ENCODE measurements at places on chromosomes 2 and 18. TPM values are rescaled to one million over a fixed set of nuclear protein-coding genes. Genes with fewer than 3 reads are reported as not detected.

DNA sequence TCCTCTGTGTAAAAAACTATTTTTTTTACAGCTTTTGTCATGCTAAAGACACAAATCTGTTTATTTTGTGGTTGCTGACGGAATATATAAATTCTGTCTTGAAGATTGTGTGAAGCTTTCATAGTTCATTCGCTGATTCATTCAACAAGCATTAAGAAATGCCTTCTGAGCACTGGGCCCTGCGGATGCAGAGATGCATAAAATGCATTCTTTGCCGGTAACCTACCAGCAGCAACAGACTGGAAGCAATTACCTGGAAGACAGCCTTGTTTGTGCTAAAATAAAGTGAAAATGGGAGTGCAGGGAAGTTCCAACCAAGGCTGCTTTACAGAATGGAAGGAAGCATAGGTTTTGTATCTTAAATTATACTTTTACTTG is 119.7 kb downstream of the PMAIP1 start:
- H3K36me3 ChIP-seq, result no peaks in the 10 kb centered on the region
- H3K4me3 ChIP-seq, result no peak overlapping the region
- H3K27ac ChIP-seq, result no peak overlapping the region
- H3K4me1 ChIP-seq, result no peaks in the 10 kb centered on the region

DNA sequence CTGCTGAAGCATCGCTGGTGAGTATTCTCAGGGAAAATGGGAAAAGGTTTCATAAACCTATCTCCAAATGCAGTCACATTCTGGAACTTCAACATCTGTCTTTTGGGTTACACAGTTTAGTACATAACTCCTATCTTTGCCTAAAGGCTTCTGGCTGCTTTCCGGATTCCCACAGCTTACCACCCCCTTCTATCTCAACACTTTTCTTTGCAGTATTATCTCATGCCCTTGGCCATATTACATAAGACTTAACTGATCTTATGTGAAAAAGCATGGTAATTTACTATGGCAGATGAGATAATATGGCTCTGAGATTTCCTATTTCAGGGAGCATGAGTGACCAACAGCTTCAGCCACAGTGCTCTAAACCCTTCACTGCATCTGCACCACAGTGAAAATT is 369.3 kb upstream of the LINC00305 start:
- no peaks in the 10 kb centered on the region for H3K27me3 ChIP-seq
- H3K27ac ChIP-seq, result no peak overlapping the region
- H3K36me3 ChIP-seq, result no peaks in the 10 kb centered on the region
- H3K4me1 ChIP-seq, result no peaks in the 10 kb centered on the region
- DNase-seq, result no peak
- H3K4me3 ChIP-seq, result no peak overlapping the region

DNA sequence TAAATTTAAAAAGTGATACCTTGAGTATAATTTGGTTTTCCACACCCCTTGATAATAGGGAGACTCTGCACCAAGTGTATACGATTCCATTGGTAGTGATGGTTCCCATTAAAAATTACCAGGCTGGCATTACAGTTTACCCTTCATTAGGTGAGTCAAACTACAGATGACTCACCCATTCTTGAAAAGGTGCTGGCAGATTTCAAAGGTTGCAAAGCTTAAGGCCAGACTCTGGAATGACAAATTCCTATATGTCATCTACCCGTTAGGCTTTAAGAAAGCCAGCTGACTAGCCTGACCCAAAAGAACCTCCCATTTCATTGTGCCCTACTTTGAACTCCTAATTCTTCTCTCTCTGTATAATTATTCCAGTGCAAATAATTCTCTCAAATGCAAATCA is 124.4 kb downstream of the LRRTM4 start:
- no peaks in the 10 kb centered on the region for H3K27me3 ChIP-seq
- H3K4me3 ChIP-seq, result no peak overlapping the region
- H3K36me3 ChIP-seq, result no peaks in the 10 kb centered on the region
- H3K4me1 ChIP-seq, result no peaks in the 10 kb centered on the region

- no peaks in the 10 kb centered on the region for H3K36me3 ChIP-seq
- H3K27me3 ChIP-seq, result no peaks in the 10 kb centered on the region
- no peak overlapping the region for H3K4me3 ChIP-seq
- H3K4me1 ChIP-seq, result peaks cover 31% of the 10 kb centered on the region
- DNase-seq, result no peak
- no peak overlapping the region for H3K27ac ChIP-seq
These were observed 4.8 kb upstream of the ZAP70 start for GRCh38 chr2:97708608-97709007.

DNA sequence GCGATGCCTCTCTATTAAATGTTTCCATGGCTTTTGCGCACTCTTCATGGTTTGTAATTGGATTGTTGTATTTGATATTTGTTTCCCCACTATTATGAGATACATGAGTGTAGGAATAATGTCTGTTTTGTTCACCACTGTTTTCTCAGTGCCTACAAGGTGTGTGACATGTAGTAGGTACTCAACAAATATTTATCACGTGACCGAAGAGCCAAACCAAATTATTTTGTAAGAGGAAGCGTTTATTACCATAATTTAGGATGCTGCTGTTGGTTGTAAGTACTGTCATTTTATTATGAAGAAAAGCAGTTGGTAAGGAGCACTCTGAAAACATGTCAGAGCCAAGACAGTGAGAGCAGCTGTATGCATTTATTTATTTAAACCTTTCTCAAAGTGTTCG is 32.2 kb upstream of the CTLA4 start:
- H3K4me3 ChIP-seq, result no peak overlapping the region
- H3K27ac ChIP-seq, result no peak overlapping the region
- no peaks in the 10 kb centered on the region for H3K4me1 ChIP-seq
- H3K27me3 ChIP-seq, result no peaks in the 10 kb centered on the region
- H3K36me3 ChIP-seq, result no peaks in the 10 kb centered on the region
- DNase-seq, result no peak

DNA sequence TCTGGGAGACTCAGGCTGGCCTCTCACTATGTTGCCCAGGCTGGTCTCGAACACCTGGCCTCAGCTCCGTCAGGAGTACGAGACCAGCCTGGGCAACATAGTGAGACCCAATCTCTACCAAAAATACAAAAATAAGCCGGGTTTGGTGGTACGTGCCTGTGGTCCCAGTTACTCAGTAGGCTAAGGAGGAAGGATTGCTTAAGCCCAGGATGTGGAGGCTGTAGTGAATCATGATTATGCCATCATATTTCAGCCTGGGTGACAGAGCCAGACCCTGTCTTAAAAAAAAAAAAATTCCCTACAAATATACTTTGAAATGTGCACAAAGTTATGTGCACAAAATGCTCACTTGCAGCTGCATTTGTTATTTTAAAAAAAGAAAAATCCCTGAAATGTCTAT is 26.3 kb upstream of the AGAP1 start:
- H3K27me3 ChIP-seq, result no peaks in the 10 kb centered on the region
- no peaks in the 10 kb centered on the region for H3K4me1 ChIP-seq
- H3K27ac ChIP-seq, result no peak overlapping the region
- H3K36me3 ChIP-seq, result no peaks in the 10 kb centered on the region
- DNase-seq, result no peak

- H3K27me3 ChIP-seq, result peaks cover 14% of the 10 kb centered on the region
- H3K27ac ChIP-seq, result peak overlapping the region; percentile 96
- H3K4me3 ChIP-seq, result peak overlapping the region; percentile 79
- peaks cover 14% of the 10 kb centered on the region for H3K36me3 ChIP-seq
These were observed 18.9 kb upstream of the CD8A start for GRCh38 chr2:86809481-86810121.

Gene ALLC
- total RNA-seq, result 0.05 TPM
